ENCODE measurements at places on chromosomes 7 and 10.

DNA sequence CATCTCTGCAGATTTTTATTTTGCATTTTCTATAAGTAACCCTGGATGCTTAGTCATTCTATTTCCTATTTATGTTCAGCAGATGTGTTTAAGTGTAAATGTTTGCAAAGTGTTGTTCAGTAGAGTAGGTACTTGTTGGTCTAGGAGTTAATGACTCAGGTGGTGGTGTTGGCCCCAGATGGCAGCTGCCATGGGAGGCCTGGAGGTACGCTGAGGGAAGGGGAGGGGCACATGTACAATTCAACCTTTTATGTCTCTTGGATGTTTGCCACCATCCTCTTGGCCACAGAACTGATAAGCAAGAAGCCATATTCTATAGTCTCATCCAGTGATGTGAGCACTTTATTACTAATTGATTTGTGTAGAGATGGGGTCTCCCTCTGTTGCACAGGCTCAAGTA is 68.1 kb upstream of the SLC39A12 start:
- DNase-seq: no peak

GRCh38 chr10:85570871-85571270 is 795.7 kb downstream of the GRID1 start:
- no peak for DNase-seq

- DNase-seq: no peak
Observed at GRCh38 chr7:131119381-131119780, 208.3 kb upstream of the MKLN1 start.

GRCh38 chr7:11006291-11006690 is 32.6 kb downstream of the PHF14 start:
- no peak for DNase-seq

- no peak for DNase-seq
Observed at GRCh38 chr7:139635526-139636302, 112.2 kb downstream of the CLEC2L start.

- DNase-seq: no peak
Observed at GRCh38 chr7:44764665-44765578, 16.3 kb downstream of the ZMIZ2 start.

GRCh38 chr10:14564268-14564744 is 210.4 kb downstream of the FAM107B start:
- no peak for DNase-seq

DNA sequence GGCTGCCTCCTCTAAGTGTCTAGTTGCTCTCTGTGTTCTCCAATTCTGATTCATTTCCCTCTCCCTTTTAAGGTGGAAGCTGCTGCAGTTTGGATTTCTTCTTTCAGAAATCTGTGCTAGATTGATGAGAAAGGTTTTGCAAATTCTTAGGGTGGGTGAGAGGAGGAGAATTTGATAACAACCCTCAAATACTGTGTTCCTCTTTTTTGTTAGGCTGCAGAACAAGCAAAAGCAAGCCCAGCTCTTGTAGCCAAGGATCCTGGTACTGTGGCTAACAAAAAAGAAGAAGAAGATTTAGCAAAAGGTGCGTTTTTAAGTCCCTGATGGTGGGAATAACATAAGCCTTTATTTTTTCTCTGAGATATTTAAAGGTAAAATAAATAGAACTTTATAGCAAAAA is 49.1 kb downstream of the STAM start:
- DNase-seq: no peak

DNA sequence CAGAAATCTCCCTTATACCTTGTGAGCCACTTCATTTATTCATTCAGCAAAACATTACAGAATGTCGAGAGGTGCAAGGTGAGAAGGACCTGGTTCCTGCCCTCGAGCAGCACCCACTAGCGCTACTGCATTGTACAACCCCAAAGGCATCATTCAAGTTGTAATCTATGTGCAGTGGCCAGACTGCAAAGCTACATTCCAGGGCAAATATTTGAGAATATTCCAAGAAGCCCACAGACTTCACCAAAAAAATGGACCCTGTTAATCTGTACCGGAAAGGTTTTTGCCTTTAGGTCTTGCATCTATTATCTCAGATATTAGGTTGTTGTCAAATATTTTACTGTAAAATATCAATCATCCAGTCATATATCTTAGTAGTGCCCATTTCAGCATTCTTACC is 295.4 kb upstream of the FZD1 start:
- DNase-seq: no peak

DNA sequence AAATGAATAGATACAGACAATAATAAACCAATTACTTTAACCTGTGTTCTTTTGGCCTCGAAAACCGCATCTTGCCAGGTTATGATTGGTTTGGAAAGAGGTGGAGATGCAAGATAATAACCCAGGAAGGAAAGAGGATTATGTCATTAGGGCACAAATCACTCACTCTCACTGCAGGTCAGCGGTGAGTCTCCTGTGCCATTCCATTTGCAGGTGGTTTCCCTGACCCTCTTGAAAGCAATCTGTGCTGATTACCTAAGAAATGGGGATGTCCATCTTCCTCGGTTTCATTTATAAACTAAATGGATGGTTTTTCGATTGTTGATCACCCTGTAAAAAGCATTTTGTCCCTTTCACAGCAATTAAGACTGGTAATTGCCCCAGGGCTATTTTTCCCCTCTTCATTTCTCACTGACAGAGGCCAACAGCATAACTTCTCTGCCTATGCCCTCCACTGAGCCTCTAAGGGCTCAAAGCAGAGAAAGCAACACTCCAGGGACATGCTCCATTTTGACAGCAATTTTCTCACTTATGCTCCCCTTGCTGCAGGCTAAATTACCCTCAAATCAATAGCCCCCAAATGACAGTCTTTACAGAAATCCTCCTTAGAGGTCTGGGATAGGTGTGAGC is 257.5 kb downstream of the IPMK start:
- DNase-seq: no peak

DNA sequence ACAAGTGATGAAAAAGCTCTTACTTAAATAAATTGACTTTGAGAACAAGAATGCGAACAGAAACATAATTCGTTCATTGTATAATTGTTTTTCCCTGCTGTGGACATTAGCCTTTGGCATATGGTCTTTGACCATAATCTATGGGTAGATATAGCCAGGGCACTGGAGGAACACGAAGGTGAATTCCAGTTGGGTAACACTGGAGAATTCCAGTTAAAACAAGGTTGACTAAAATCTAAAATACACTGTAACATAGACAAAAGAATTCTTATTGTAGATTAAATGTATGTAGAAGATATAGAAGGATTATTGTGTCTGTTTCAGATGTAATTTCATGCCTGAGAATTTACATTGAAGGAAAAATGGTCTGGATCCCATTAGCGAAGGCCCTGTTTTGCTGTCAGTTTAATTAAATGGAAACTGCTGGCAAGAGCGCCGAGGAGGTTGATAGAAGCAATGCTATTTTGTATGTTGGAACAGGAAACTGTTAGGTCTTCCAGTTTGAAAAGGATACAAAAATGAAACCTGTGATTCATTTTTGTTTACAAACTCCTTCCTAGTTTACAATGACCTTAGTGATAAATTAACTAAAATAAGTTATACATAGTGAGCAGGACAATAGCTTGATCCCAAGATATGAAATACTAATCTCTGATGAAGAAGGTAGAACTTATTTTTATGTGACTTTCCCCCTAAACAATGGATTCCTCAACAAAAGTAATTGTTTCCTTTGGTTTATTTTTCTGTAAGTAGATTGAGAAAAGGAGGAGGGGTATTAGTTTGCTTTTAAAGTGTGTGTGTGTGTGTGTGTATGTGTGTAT is 68.9 kb downstream of the ARID5B start:
- DNase-seq: peak; percentile 49

DNA sequence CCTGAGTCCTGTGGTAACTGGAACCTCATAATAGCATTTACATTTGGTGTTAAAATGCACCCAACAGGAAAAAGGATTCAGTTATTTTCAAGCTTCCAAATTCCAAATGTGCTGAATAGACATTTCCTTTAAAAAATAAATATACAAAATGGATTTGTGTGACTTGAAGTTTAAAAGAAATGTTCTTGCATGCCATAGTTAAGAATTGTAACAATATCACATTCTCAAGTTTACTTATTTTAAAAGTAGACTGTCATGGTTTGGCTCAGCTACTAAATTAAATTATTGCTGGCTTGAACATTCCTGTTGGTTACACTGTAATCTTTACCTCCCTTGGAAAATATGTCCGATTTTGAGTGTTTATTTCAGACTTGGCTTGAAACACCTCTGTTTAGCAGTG is 31.5 kb downstream of the BICC1 start:
- no peak for DNase-seq

- DNase-seq: no peak
Observed at GRCh38 chr10:13950543-13950939, 363.8 kb downstream of the PRPF18 start.

DNA sequence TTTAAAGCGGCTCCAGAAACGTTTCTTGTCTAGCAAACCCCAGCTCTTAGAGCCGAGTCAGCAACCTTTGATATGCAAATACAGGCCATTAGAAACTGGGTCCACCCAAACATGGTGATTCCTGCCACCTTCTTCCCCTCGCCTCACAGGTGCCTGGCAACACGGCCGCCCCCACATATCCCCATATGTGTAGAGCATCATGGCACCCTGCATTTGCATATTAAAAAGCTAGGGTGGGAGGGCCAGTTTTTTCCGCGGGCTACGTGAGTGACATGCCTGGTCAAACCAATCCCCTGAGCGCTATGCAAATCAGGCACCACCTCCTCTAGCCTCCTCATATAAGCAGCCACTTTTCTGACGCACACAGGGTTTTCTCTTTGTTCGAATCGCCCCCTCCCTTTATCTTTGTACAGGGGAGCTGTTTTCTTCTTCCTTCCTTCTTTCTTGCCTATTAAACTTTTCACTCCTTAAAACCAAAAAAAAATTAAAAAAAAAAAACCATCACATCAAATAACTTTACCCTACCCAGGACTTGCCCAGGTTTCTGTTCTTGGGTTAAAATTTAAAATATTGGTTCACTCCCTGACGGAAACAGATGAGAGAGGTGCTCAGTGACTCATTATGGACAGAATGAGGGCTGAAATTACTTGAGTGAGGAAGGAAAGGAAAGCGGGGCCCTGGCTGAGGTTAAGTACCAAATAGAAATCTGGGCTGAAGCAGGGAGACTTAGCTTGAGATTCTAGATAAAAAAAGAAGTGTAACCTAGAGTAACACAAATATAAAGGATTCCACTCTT is 59.8 kb downstream of the COA1 start:
- DNase-seq: no peak

GRCh38 chr10:53619671-53620070 is 847.1 kb upstream of the MBL2 start:
- no peak for DNase-seq

- peak; percentile 42 for DNase-seq
Observed at GRCh38 chr10:22712956-22713852, 1.2 kb downstream of the PIP4K2A start.

- no peak for DNase-seq
Observed at GRCh38 chr10:88196291-88196690, 332.9 kb downstream of the PTEN start.

DNA sequence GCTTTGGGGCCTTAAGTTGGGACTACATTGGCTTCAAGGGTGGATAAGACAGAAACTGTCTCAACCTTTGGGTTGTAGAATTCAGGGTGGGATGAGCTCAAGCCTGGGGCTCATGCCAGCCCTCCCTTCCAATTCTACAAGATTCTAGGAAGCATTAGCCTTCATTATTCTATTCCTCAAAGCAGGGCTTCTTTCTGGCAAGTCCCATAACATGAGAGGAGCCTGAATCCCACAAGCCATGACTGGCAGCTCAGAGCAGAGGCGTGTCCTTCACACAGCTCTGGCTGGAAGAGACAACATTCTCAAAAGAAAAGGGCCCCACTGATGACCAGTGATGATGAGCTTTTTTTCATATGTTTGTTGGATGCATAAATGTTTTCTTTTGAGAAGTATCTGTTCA is 187.6 kb downstream of the PLXNA4 start:
- DNase-seq: no peak

DNA sequence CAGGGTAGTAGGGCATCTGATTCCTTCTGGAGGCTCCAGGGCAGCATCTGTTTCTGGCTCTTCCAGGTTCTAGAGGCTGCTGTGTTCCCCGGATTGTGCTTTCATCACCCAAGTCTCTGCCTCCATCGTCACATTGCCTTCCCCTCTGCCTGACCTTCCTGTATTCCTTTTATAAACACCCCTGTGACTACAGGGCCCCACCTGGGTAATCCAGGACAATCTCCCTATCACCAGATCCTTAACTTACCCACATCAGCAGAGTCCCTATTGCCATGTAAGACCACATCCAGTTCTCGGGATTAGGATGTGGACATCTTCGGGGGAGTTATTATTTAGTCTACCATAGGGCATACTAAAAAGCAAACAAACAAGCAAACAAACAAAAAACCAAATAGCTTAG is 39.4 kb upstream of the AGR3 start:
- DNase-seq: no peak

GRCh38 chr7:103297837-103298179 is 573 bp downstream of the PMPCB start:
- no peak for DNase-seq

DNA sequence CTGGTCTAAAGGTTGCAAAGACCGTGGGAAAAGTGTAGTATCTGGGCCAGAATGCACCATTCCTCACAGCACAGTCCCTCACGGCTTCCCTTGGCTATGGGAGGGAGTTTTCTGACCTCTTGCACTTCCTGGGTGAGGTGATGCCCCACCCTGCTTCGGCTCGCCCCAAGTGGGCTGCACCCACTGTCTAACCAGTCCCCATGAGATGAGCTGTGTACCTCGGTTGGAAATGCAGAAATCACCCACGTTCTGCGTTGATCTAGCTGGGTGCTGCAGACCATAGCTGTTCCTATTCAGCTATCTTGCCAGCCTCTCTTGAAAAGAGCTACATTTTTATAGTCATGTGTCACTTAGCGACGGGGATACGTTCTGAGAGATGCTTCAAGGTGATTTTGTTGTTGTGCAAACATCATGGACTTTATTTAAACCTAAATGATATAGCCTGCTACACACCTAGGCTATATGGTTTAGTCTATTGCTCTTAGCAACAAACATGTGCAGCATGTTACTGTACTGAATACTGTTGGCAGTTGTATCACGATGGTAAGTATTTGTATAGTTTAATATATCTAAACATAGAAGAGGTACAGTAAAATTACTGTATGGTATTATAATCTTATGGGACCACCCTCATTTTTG is 120.0 kb downstream of the PPP1R9A start:
- DNase-seq: no peak

GRCh38 chr10:93208717-93209464 is 135.2 kb downstream of the CYP26A1 start:
- no peak for DNase-seq

Measured in OCI-LY7 (cell line).